HCEC 1CT (cell line): ENCODE measurements at places on chromosomes 3 and 15.

DNA sequence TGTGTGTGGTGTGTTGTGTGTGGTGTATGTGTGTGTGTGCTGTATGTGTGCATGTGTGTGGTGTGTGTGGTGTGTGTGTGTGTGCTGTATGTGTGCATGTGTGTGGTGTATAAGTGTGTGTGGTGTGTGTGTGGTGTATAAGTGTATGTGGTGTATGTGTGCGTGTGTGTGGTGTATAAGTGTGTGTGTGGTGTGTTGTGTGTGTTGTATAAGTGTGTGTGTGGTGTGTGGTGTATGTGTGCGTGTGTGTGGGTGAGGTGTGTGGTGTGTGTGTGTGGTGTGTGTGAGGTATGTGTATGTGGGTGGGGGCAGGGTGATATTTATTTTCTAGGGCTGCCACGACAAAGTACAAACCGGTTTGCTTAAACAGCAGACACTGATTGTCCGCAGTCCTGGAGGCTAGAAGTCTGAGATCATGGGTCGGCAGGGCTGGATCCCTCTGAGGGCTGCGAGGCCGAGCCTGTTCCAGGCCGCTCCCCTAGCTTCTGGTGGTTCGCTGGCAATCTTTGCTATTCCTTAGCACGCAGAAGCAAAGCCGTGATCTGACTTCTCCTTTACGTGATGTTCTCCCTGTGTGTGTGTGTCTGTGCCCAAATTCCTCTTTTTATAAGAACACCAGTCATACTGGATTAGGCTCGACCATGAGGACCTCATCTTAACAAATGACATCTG lies 160.2 kb downstream of the XXYLT1 start:
- no peak for DNase-seq

DNA sequence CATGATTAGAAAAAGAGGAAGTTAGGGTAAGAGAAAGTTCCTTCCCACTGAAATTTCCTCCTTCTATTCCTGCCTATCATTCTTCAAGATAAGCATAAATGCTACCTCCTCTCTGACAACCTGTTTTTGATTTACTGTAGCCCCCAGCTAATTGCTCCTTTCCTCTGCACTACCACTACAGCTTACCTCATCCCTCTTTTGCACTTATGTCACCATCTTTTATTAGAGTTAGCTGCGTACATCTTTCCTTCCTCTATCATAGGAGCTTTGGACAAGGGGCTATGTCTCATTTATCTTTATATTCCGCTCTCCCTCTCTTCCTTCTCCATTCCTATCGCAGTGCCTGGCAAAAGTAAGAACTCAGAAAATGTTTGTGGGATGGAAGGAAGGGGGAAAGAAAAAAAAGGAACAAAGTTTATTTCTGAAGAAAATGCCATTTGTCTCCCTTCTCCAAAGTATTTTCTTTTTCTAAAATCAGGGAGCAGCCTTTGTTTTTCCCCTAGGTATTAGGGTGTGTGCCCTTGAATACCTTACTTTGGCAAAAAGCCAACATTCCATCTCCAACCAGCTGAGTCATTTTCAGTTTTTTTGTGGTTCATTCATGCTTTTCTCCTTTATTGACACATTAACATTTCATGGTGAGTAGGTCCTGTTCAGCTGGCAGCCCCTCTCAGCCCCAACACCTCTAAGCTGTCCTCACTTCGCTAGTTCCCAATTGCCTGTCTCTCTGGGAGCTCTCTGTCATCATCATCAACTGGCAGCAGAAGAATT lies 87.6 kb upstream of the SOX2 start:
- DNase-seq = peak; percentile 36

DNA sequence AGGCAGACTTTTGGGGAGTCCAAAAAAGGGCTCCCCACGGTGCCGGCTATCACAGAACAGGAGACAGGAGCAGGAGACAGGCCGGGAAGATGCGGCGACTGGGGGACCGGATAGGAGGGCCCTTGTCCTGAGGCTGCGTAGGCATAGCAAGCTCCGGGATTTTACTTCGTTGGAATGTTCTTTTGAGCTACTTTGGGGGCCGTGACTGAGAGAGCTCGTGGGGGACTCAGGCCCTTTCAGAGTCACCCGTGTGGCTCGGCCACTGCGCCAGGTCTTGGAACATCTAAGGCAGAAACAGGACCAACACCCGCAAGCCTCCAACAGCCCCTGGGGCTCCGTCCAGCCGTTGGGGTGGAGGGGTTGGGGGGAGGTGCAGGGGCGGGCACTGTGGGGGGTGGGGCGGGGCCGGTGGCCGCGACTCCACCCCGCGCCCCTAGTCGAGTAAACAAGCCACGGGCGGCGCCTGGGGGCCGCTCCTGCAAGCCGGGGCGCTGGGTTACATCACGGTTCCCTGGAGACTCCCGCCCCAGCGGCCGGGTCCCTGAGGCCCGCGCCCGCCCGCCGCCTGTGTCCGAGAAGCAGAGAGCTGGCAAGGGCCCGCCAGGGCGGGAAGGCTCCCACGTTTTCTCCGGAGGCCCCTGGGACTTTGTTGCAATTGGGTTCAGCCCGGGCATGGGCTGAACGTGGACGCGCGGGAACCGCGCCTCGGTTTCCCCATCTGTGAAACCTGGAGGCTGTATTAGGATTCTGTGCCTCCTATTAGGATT lies 23.3 kb upstream of the C15orf39 start:
- DNase-seq = no peak

DNA sequence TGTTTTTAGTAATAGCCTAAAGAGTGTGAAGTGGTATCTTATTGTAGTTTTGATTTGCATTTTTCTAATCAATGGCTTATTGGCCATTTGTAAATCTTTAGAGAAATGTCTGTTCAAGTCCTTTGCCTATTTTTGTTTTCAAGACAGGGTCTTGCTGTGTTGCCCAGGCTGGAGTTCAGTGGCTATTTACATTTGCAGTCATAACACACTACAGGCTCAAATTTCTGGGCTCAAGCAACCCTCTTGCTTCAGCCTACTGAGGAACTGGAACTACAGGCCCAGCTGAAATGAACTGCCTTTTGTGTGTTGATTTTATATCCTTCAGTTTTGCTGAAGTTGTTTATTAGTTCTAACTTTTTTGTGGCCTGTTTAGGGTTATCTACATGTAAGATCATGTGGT lies 27.9 kb downstream of the BSN start:
- DNase-seq = no peak

DNA sequence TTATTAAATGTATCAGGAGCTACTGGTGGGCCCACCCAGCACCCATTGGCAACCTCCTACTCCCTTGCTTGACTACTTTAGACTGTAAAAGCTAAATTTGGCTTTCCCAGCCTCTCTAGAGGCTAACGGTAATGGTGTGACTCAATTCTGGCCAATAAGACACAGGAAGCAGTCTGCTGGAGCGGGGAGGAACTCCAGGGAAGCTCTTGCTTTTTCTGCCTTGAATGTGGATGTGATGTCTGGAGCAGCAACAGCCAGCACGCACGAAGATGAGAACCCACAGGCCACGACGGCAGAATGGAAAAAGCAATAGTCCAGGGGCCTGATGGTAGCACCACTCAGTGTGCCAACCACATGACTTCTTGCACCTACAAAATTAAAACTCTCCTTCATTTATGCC lies 39.9 kb downstream of the RAB6B start:
- peak; percentile 39 for DNase-seq

- DNase-seq = no peak
Measured at GRCh38 chr3:150249779-150250470, 158.2 kb upstream of the TSC22D2 start.

DNA sequence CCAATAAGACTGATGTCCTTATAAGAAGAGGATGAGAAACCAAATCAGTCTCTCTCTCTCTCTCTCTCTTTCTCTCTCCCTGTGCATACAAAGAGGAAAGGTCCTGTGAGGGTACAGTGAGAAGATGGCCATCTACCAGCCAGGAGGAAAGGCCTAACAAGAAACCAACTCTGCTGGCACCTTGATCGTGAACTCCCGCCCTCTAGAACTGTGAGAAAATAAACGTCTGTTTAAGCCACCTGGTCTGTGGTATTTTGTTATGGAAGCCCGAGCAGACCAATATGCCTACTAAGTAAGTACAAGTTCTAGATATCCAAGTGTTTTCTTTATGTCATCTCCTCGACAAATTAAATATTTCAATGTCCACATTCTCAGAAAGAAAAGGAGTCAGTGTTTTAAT lies 44.9 kb upstream of the TMC3 start:
- DNase-seq = no peak

GRCh38 chr3:172204716-172205115 lies 165.3 kb downstream of the FNDC3B start:
- DNase-seq = no peak

DNA sequence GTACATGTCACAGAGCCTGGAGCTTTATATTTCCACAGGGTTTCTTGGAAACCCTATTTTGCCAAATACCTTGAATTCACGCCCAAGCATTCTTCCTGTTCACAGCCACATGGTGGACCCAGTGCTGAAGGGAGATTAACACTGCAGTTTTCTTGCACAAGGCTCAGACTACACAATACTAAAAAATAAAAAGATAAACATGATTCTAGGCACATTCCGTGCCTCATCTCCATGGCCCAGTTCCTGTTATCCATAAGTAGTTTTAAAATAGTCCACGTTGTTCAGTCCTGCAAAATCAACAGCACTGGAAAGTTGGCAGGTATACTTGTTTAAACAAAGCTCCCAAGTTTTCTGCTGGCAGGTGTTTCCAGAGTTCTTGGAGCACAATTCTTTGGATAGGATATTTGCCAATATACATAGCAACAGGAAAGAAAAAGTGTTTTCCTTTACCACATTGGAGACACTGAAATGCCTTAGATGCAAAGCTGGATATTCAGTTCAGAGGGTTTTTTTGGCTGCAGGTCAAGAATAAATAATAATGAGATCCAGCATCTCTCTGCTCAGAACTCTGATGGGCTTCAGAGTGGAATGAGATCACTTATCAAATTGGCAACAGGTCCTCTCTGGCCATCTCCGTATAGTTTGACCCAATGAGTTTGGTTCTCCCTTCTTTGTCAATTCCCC lies 88.1 kb upstream of the TGFBR2 start:
- DNase-seq = no peak

DNA sequence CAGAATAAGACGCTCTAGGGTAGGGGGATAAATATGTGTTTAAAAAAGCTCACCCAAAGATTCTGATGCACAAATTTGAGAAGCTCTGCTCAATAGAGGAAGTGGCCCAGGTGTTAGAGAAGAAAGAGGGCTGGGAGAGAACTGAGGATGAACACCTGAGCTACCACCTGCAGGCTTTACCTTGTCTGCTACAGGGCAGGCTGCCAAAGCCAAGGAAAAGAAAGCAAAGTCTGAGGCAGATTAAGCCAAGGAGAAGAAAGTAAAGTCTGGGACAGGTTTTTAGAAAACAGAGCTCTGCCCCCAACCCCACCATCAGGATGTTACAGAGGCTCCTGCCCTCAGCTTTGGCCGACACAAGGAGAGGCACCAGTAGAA lies 92.9 kb downstream of the THRB start:
- DNase-seq = no peak

DNA sequence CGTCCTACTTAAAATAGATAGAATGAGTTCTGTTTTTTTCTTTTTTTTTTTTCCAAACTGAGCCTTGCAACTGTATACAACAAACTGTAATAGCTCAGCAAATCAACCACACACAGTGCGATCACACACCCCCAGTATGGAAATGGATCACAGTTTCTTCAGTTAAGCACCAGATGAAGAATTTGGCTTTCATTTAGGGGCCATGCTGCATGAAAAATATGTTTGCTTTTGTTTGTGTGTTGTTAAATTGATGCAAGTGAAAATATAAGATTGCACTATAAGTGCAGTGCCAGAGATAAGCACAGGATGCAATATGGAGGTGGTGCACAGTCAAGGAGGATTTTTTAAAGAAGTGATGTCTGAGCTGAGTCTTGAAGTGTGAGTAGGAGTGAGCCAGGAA lies 17.8 kb downstream of the CCDC54 start:
- no peak for DNase-seq

- DNase-seq = peak; percentile 59
Measured at GRCh38 chr3:12947504-12948369, 106.4 kb upstream of the RPL32 start.

GRCh38 chr15:91068966-91069365 lies 31.1 kb upstream of the SV2B start:
- no peak for DNase-seq

DNA sequence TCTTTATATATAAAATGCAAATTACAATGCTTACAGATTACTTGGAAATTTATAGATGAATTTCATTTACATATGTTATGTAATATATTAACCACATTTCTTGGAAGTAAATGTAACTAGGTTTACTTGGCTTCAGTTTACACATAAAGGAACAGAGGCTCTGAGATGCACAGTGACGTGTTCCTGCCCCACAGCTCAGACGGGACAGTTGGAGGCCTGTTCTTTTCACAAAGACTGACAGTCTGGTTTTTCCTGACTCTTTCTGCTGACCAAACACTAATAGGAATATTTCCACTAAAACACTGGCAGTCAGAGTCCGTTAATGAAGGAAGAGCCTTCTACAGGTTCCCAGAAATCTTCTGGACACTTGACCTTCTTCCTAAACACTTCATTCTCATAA lies 336.1 kb downstream of the MFSD1 start:
- no peak for DNase-seq

DNA sequence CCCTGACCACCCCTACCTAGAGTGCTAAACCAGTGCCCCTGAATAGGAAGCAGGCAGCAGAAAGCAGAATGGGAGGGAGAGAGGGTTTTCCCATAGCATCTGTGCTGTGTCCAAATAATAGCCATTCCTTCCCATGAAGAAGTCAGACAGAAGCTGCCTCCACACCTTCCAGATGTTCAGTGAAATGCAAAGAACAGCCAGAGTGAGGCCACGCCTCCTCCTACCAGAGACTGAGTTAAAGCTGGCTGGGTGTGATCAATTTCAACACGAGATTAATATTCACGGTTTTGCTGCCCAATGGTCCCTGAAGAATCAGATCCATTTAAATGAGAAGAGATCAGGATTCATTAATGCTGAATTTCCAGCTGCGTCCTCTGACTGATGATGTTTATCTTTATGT lies 111.8 kb downstream of the SRGAP3 start:
- no peak for DNase-seq

DNA sequence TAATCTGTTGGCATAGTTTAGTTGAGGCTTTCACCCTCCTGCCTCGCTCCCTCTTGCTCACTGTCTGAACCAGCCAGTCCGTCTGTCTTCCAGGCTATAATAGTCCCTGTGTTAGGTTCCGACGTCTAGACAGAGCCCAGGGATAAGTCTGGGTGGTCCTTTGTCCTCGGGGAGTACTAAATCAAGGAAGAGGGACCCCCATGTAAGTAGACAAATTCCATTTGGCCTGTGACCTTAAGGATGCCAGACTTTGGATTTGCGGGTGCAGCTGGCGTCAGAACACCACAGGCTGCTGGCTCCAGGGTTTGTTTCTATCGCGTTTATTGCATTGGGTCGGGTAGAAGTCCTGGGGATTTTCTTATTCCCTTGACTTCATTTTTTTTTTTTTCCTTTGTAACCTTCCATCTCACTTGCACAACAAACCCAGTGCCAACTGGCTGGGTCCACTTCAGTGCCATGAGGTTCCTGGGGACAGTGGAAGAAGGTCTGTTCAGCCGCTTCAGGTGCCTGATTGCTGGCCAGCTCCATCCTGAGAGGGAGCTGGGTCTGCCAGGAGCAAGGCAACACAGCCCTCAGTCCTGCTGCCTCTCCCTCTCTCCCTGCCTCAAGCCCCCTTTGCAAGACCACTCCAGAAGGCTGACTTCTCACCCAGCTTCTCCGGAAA lies 95.4 kb upstream of the KLHL25 start:
- DNase-seq = no peak
